ENCODE measurements at places on chromosomes 3 and 15.

- DNase-seq = peak; percentile 14
Observed at GRCh38 chr15:33701304-33701696, 267.0 kb upstream of the CHRM5 start.

DNA sequence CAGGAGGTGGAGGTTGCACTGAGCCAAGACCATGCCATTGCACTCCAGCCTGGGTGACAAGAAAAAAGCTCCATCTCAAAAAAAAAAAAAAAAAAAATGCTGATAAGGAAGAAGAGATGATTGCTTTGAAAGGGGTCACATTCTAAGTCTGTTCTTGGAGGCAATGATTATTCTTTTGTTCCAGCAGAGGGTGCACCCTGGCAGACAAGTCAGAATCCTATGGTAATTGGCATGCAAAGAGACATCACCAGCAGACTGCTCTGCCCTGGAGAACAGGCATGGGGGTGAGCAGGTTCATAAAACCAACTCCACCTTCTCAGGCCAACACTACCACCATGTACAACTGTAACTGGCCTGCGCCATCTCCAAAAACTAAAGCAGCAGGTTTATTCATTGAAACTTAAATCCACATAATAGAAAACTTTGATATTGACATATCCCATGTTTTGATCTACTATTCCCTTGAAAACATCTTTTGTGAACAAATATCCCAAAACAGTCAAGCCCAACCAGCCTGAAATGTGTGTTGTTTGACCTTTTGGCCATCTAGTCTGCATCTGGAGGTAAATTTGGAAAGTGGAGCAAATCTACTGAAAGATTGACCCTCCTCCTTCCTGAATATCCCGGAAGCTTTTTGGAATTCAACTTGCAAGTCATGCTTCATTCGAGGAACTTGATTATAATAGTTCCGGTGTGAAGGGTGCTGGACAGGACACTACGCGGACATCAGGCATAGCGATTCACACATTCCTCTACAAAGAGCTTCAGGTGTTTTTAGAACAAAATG, 100.3 kb downstream of the MECOM start:
- no peak for DNase-seq

GRCh38 chr3:15513116-15513515, 8.4 kb downstream of the COLQ start:
- no peak for DNase-seq

GRCh38 chr15:57932348-57932747, 133.2 kb downstream of the ALDH1A2 start:
- DNase-seq = no peak

Measured in WERI-Rb-1 (cell line).